ENCODE measurements at places on chromosomes 11 and 22. TPM values are rescaled to one million over a fixed set of nuclear protein-coding genes. Genes with fewer than 3 reads are reported as not detected.

RTN4R gene
- 0.65 TPM for total RNA-seq

OR10D3 gene
- not detected for total RNA-seq

TRIM6 gene
- total RNA-seq, result 0.99 TPM

IL17REL gene
- total RNA-seq, result under 0.01 TPM

ZNF280A gene
- not detected for total RNA-seq

TIRAP gene
- total RNA-seq, result 4.2 TPM

TMPRSS4 gene
- total RNA-seq, result not detected

DDTL gene
- 6.5 TPM for total RNA-seq

WNT11 gene
- not detected for total RNA-seq

PRR33 gene
- total RNA-seq, result not detected

FOLR1 gene
- not detected for total RNA-seq

SLC22A12 gene
- total RNA-seq, result not detected

C11orf42 gene
- total RNA-seq, result not detected

All from lung microvascular endothelial cell (primary cell).